ENCODE measurements at places on chromosomes 5 and 9.
A peak's percentile ranks its signal among the peaks of the same experiment; 100 is the strongest.

- no peak for DNase-seq
These were observed 62.9 kb upstream of the ORM1 start for GRCh38 chr9:114259798-114260523.

GRCh38 chr5:153099328-153099727 is 391.1 kb upstream of the GRIA1 start:
- DNase-seq = no peak

DNA sequence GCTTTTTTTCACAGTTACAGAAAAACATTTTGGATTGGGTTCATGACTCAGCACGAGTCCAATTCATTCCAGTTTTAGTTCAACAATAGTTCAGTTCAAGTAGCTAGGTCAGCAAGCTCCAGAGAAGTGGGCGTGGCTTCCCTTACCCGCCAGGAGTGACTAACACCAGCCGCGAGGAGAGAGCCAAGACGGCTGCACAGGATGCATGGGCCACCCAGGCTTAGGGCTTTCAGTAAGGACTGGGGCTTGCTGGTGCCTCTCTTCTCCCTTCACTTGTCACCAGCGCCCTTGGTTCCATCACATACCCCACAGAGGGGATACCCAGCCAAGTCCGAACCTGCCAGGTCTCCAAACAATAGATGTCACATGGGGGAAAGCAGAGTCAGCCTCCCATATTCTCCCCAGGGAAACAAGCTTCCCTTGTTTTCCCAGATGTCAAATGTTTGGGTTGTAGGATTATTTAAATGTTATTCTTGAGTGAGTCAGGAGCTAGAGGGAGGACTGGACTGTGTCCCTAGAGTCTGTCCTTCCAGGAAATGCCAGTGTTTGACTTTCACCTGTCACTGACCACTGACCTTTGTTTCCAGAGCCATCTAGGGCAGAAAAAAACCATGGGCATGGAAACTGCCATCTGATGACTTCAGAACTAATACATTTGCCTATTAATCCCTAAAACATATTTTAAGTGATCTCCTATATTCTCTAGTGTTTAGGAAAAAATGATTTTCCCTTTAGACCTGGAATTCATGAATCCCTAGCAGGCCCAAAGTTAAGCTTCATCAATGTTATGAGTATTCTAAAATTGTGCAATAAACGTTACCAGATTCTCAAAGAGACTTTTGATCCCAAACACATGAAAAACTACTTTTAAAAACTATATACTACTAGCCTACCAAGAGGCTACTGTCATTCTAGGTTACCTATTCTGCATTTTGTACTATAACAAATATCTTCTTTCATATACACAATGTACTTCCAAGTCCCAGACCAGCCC is 51.9 kb downstream of the NIPAL4 start:
- DNase-seq = peak; percentile 99

DNA sequence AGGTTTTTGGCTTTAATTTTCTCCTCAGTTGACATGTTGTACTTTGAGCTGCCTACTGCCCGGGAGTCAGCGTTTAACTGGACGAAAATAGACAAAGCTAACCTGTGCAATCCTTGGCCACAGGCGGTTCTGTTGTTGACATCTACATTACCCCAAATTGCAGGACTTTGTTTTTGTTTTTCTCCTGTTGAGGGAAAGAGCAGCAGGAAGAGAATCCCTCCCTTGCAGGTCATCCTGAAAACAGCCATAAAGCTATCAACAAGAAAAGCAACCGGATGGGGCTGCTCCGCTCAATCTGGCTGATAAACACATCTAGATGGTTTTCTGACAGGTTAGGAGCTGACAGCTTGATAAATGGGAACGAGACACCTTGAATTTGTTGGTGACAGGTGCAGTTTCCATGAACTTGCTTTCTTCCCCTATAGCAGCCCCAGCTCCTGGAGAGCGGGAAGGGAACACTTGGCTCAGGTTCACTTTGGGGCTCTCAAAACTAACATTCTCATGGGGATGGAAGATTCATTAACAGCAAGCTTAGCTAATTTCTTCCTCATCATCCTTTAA is 331.5 kb downstream of the SLIT3 start:
- DNase-seq = no peak

- no peak for DNase-seq
These were observed 547.9 kb upstream of the BRINP1 start for GRCh38 chr9:119917175-119917574.

DNA sequence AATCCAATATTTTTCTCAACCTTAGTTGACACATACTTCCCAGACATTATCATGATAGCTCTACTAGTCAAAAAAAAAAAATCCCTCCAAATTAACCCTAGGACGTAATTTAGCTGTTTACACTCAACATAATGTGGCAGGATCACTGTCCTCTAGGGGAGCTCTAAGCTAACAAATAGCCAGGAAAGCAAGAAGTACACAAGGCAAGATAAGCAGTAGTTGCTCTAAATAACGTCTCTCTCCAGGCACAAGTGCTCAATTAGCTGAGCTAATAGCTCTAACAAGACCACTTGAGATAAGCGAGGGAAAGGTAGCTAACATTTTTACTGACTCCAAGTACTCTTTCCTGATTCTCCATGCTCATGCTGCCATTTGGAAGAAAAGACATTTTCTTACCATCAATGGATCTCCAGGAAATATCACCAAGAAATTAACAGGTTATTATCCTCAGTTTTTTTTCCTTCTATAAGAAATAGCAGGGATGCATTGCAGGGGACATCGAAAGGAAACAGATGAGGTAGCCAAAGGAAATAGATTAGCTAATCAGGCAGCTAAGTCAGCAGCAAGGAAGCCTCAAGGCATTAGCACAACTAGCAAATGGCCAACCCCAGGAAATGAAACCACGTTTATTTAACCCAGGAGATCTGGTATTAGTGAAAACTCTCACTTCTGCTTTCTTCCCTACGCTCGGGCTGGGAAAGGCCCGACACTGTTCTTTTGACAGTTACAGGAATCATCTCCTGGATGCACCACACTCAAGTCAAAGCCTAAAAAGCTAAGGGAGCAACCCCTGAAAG is 614.1 kb downstream of the PTPRD start:
- no peak for DNase-seq

DNA sequence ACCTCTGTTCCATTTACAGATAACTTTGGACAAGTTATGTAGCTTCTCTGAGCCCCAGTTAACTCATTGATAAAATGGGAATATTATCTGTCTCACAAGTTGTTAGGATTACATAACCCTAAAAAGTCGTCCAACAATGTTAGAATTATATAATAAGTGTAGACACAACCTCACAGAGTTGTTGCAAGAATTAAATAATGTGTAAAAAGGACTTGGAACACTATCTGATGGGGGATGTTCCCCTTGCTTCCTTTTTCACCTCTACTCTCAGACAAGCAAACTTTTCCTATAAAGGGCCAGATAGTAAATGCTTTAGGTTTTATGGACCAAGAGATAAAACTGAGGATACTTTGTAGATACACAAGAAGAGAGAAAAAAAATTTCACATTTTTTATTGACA is 193.5 kb downstream of the GAPVD1 start:
- no peak for DNase-seq

GRCh38 chr9:134375430-134376385 is 49.5 kb downstream of the RXRA start:
- DNase-seq = peak; percentile 27

DNA sequence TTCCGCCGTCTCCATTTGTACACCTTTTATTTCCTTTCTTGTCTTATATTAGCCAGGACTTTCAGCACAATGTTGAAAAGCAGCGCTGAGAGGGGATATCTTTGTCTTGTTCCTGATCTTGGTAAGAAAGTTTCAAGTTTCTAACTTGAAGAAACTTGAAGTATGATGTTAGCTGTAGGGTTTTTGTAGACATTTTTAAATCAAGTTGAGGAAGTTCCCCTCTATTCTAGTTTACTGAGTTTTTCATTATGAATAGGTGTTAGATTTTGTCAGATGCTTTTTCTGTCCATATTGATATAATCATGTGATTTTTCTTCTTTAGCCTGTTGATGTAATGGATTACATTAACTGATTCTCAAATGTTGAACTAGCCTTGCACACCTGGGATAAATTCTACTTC is 425.7 kb downstream of the PIK3R1 start:
- no peak for DNase-seq

GRCh38 chr5:109318455-109319108 is 91.2 kb downstream of the PJA2 start:
- DNase-seq = no peak

DNA sequence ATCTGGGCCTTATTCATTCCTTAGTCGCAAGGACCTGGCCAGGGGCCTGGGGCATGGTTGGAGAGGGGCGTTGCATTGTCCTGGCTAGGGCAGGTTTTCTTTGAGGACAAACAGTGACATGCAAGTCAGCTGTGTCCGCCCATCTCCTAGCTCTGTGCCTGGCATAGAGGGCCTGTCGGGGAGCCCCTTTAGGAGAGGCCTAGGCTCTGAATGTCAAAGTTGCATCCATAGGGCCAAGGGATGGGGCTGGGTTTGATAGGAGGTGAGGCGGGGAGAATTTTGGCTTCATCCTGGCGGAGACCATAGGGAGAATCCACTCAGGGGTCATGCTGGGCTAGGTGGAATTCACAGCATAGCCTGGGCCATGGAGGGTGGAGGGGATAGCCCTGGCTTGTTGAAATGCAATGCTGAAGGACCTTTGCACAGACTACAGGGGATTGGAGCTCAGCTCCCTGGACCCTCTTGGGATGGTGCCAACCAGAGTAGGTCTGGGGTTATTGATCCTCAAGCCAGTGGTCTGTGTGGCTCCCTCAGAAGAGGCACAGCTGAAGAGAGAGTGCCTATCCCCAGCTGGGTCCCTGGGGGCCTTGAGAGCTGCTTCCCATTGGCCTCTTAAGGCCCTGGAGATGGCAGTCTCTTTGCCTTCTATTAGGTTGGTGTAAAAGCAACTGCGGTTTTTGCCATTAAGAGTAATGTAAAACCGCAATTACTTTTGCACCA is 104.0 kb downstream of the RGS3 start:
- no peak for DNase-seq

- no peak for DNase-seq
These were observed 17.4 kb downstream of the LMNB1 start for GRCh38 chr5:126794157-126794828.

DNA sequence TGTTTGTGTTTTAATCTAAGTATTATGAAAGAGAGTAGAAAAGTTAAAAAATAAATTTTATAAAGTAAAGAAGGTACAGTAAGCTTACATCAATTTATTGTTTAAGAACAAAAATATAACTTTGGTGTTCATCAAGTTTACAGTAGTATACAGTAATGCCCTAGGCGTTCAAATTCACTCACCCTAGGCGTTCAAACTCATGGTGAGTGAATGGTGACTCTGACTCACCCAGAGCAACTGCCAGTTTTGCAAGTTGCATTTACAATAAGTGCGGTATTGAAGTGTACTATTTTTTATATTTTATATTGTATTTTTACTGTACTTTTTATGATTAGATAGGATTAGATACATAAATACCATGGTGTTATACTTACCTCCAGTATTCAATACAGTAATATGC is 421.3 kb downstream of the CDH12 start:
- DNase-seq = no peak

DNA sequence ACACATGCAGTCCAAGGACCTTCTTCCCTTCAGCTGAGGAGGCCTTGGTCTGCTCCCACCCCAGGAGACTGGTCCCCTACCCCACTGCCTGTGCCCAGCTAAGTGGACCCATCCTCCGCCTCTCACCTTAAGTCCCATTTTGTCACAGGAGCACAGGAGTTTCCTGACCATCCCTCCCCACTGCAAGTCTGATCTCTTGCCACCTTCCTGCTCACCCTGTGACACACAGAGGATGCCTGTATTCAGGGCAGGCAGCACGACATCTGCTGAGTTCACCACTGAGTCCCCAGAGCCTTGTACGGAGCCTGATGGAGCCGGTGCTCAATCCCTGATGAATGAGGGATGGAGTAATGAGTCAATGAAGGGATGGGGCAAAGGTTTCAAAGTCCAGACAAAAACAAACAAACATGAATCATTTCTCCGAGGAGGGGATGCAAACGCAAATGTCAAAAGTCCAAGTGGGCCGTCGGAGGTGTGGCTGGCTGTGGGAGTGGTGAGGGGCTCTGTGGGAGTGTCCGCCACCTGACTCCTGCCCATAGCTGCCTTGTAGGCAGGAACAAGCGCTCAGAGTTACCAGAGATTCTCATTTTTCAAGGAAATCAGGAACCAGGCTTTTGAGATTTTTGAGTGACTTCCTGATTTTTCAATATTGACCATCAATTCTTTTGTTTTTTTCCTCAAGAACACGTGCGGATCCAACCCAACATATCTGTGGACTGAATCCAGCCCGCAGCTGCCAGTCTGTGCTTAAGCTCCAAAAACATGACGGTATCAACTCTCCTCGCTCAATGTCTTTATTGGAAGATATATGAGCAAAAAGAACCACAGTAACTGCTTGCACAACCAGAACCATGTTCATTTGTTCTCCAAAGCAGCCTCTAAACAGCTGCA is 4.4 kb downstream of the RAPGEF1 start:
- peak; percentile 16 for DNase-seq

- DNase-seq = peak; percentile 25
These were observed 48.0 kb downstream of the IPO11 start for GRCh38 chr5:62460578-62460983.

- DNase-seq = no peak
These were observed 1.6 kb downstream of the NTNG2 start for GRCh38 chr9:132163457-132163875.

DNA sequence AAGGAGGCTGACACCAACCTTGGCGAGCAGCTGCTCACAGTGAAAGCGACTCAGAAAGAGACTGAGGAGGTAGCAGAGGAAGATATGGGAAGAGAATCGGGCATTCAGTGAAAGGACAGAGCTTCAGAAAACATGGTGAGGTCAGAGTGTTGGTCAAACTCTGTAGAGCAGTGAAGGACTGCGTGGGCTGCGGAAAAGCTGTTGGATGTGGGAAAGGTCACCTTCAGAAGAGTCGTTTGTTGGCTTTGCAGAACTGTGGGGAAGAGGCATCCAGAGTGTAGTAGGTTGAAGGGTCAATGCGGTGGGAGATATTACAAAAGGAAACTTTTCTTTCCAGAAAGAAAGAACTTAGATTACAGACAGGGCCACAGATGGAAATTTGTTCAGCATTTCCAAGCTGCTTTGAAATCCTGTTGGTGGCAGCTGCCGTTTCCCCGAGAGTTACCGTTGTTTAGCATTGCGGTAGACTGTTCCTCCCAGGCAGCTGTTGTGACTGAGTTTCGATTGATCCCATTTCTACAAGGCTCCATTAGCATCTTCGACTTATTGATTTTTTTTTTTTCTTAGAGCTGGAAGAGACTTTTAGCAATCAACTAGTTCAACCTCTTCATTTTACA is 58.3 kb upstream of the AFAP1L1 start:
- no peak for DNase-seq

- DNase-seq = peak; percentile 25
These were observed 3.3 kb downstream of the RNF20 start for GRCh38 chr9:101536938-101537337.

DNA sequence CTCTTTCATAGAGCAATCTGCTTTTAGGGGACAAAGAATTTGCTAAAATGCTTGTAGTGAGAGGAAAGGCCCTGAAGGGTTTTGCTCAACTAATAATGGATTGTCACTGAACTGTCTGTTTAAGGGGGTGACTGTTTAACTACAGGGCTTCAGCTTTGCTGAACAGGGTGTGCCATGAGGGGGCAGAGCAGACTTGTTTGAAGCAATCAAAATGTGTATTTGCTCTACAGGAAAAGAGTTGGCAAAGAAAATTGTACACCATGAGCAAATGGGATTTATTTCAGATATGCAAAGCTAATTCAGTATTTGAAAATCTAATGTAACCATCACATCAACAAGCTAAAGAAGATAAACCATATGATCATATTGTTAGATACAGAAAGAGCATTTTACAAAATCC is 154.3 kb downstream of the GABRG2 start:
- DNase-seq = no peak

Measured in brain microvascular endothelial cell (primary cell).